ENCODE measurements at places on chromosomes 7 and 10.

- DNase-seq = no peak
Measured at GRCh38 chr7:28469562-28469961, 57.2 kb downstream of the CREB5 start.

- DNase-seq = no peak
Measured at GRCh38 chr7:22574754-22575520, 74.9 kb upstream of the STEAP1B start.

GRCh38 chr10:25530306-25530705, 355.5 kb downstream of the GPR158 start:
- no peak for DNase-seq

DNA sequence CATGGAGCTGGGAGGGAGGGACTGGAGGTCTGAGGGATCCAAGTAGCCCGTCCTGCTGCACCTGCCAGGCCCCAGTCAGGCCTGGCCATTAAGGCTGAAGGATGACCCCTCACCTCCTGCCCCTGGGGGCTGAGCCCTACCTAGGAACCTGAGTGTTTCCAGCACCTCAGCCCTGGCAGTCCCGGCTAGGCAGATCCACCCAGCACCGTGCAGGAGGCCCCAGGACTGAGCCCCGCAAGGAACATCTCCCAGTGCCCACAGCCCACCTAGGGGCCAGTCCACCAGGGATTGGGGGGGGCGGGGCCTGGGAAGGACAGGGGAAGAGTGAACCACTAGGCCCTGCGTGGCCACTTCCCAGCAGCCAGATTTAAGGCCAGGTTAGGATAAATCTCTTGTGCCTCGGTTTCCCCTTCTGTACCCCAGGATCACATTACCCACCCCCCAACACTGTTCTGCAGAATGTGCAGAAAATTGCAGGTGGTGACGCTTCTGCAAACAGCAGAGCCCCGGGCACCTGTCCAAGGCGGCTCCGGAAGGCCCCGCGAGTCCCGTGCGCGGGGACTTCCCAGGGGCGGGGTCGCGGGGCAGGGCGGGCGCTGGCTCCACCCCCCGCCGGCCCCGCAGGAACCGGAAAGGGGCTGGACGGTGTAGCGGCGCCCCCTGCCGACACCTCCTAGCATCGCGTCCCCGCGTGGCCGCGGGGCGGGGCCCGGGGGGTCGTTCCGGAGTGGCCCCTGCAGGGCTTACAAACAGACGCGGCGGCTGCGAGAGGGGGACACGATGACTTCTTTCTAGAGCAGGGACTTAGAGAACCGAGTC, 55.9 kb downstream of the PWWP2B start:
- DNase-seq = peak; percentile 52

DNA sequence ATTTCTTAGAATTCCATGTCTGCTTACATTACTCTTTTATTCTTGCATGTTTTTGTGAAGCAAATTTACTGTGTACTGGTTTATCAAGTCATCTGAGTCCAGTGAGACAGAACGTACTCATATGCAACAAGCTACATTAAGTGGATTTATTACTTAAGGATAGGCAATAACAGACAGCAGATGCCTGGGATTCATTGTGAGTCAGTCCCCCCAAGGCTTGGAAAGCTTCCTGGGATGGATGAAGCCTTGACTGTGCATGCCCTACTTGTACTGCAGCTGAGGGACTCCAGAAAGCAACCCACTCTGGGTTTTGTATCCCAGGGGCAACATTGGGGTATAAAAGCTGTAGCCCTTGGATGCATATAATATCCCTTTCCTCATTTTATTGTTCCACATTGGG, 113.4 kb upstream of the RAB18 start:
- DNase-seq = no peak

DNA sequence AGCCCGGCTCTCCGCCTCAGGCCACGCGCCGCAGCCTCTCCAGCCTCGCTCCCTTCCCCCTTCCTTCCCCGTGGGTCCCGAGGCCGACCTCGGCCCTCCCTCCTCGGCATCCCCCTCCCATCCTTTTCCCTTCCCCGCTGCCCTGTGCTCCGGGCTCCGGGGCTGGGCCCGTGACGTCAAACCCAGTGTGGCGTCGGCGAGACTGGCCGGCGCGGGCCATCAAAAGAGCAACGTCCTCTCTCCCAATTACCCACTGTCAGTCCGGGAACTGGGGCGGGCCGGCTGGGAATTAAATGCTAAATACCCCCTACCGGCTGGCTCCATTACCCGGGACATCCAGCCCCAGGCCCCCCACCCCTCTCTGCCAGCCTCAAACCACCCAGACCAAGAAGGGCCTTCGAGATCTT, 2.6 kb upstream of the GATA3 start:
- DNase-seq = no peak

DNA sequence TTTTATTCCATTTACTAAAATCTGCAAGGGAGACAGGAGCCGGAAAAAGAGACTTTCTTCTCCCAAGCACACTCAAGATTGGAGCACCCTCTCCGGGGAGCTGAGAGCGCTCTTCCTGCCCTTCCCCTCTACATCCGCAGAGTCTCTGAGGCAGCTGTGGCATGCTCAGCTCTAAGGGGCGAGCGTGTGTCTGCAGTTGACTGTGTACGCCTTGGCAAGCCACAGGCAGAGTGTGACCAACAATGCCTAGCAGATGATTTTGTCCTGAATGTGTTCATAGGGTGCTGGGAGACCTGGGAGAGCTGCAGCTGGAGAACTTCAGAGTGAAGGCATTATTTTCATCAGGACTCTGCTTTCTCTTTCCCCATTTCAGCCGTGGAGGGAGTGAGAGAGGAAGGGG, 20.7 kb downstream of the MTURN start:
- no peak for DNase-seq

GRCh38 chr10:72828294-72828693, 65.2 kb upstream of the OIT3 start:
- no peak for DNase-seq

DNA sequence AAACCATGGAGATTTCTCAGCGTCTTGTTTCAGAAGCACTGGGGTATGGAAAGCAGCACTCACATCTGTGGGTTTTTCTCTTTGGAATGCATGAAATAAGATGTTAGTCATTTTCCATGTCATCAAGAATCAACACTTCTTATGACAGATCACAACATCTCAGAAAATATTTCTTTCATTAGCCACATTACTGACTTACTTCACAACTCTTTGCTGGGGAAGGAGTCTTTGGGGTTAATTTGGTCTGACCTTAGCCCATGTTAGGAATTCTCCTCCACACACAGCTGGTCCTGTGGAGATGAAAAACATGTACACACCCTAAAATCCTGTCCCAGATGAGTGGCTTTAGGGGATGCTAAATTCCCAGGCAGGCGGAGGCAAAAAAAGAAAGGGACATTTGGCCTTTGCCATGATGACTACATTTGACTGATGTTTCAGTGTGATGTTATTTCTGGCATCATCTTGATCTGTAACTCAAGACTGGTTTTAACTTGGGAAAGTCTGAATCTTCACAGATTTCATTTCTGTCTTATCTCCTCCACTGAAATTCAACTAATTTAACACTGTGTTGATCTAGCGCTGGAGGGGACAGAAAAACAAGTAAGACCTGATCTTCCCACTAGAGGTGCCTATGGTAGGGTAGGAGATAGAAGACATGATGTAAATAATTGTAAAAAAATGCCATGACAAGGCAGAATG, 363.2 kb downstream of the PRPF18 start:
- peak; percentile 90 for DNase-seq

Data from HT1080 (cell line).